Activated CD4-positive, alpha-beta memory T cell treated with anti-CD3 and anti-CD28 coated beads for 36 hours (primary cell): ENCODE measurements at places on chromosomes 6 and 20.
A peak's percentile ranks its signal among the peaks of the same experiment; 100 is the strongest.

DNA sequence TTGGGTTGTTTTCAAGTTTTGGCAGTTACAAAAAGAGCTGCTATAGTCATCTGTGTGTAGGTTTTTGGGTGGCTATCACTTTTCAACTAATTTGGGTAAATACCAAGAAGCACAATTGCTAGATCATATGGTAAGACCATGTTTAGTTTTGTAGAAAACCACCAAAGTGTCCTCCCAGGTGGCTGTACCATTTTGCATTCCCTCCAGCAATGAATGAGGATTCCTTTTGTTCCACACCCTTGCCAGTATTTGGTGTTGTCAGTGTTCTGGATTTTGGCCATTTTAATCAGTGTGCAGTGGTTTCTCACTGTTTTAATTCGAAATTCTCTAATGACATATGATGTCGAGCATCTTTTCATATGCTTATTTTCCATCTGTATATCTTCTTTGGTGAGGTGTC is 457.5 kb upstream of the ARID1B start:
- DNase-seq: no peak
- H3K27ac ChIP-seq: no peak overlapping the region
- no peaks in the 10 kb centered on the region for H3K27me3 ChIP-seq
- H3K4me3 ChIP-seq: no peak overlapping the region
- no peaks in the 10 kb centered on the region for H3K4me1 ChIP-seq
- H3K36me3 ChIP-seq: no peaks in the 10 kb centered on the region

- H3K36me3 ChIP-seq: no peaks in the 10 kb centered on the region
- DNase-seq: no peak
- no peaks in the 10 kb centered on the region for H3K4me1 ChIP-seq
- no peak overlapping the region for H3K27ac ChIP-seq
- peaks cover 21% of the 10 kb centered on the region for H3K27me3 ChIP-seq
These were observed 79.2 kb downstream of the LINC00237 start for GRCh38 chr20:21026951-21027350.

- no peak overlapping the region for H3K4me3 ChIP-seq
- no peaks in the 10 kb centered on the region for H3K27me3 ChIP-seq
- no peak overlapping the region for H3K27ac ChIP-seq
- H3K4me1 ChIP-seq: peaks cover 6% of the 10 kb centered on the region
- no peaks in the 10 kb centered on the region for H3K36me3 ChIP-seq
These were observed 350.5 kb downstream of the ZFAND3 start for GRCh38 chr6:38169977-38170526.

- H3K4me3 ChIP-seq: no peak overlapping the region
- no peak overlapping the region for H3K27ac ChIP-seq
- DNase-seq: no peak
- H3K27me3 ChIP-seq: no peaks in the 10 kb centered on the region
These were observed 13.0 kb downstream of the SLC2A4RG start for GRCh38 chr20:63752411-63753101.

DNA sequence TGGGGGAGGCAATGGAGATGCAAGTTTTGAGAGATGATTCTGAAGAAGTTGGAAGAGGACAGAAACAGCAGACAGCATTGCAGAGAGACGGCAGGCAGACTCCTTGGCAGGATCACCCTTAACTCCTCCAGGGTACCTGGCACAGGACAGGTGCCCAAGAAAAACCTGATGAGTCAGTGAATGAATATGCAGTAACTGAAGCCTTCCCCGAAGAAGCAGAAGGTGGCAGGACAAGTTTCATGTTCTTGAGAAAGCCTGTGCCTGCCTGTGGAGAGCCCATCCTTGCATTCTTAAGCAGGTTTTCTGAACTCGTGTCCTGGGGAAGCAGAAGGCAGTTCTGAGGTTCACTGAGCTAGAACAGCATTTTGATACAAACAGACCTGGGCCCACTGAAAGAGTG is 79.6 kb upstream of the SASH1 start:
- H3K4me3 ChIP-seq: no peak overlapping the region
- DNase-seq: no peak
- H3K27ac ChIP-seq: no peak overlapping the region
- no peaks in the 10 kb centered on the region for H3K36me3 ChIP-seq

DNA sequence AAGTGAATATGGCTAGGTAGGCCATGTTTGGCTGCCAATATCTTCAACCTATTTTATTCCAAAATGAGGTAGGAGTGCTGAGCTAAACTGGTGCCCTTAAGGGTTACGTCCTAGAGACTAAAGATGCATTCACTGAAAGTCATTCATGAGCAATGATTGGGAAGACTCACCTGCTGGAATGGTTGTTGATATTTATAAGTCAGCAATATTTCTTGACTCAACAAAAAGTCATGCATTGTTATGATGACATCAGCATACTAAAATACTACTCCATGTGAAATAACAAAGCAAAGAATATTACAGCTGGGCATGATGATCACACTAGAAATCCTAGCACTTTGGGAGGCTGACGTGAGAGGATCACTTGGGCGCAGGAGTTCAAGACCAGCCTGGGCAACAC is 17.6 kb upstream of the NUP153 start:
- H3K4me3 ChIP-seq: no peak overlapping the region
- no peaks in the 10 kb centered on the region for H3K36me3 ChIP-seq
- no peaks in the 10 kb centered on the region for H3K4me1 ChIP-seq
- H3K27me3 ChIP-seq: no peaks in the 10 kb centered on the region
- no peak for DNase-seq

- no peaks in the 10 kb centered on the region for H3K36me3 ChIP-seq
- no peak for DNase-seq
- no peak overlapping the region for H3K27ac ChIP-seq
These were observed 305.7 kb upstream of the FLRT3 start for GRCh38 chr20:14643146-14643545.

DNA sequence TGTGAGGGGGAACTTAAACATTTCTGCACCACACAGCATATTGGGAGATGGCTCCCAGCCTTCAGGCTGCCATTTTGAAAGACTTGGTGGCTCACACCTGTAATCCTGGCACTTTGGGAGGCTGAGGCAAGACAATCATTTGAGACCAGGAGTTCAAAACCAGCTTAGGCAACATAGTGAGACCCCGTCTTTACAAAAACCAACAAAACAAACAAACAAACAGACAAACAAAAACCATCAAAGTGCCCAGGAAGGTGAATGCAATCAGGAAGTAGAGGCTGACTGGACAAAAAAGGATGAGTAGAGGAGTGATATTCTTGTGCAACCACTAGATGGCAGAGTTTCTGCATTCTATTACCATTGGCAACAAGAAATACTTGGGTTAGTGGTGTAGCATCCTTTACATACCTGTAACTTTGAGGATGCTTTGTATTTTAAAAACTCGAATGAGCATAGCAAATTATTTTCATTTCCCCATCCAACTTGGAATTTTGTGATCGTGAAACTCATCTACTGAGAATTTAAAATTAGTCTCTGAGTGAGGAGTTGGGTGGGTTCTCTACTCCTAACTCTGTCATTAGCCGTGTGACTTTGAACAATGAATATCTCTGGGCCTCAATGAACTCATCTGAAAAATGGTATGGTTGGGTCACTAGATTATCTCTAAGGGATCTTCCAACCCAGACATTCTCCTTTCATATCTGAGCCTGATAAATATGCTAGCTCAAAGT is 84.4 kb downstream of the CRYBG1 start:
- no peaks in the 10 kb centered on the region for H3K36me3 ChIP-seq
- no peak for DNase-seq
- no peak overlapping the region for H3K4me3 ChIP-seq
- peaks cover 17% of the 10 kb centered on the region for H3K4me1 ChIP-seq
- H3K27ac ChIP-seq: no peak overlapping the region

- no peak for DNase-seq
- no peak overlapping the region for H3K4me3 ChIP-seq
- H3K4me1 ChIP-seq: peaks cover 27% of the 10 kb centered on the region
- no peaks in the 10 kb centered on the region for H3K27me3 ChIP-seq
- peaks cover 10% of the 10 kb centered on the region for H3K36me3 ChIP-seq
These were observed 97.0 kb downstream of the TRERF1 start for GRCh38 chr6:42354702-42355101.

DNA sequence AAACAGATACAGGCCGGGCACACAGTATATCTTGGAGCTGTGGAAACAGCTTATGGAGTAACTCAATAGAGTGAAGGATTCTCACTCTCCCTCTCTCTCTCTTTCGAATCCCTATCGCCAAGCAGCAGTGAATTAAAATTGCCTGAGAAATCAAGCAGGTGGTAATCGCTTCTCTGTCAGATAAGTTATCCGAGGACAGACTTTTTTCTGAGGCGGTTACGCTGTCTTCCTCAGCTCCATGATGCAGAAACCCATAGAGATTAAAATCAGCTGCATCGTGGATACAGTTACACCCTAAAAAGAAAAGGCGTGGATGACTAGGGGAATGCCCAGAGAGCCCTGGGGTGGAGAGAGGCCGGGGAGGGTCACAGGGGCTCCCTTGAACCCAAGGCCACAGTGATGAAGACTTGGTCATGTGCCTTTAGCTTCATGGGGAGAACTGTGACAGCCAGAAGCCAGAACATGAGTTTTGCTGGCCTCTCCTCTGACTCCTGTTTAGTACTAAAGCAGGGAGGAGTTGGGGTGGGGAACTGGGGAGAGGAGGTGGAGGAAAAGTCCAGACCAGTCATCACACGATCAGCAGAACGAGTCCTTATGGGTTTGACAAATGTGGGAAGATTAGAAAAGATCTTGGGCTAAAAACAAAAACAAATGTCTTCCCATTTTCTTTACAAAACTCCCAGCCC is 138.8 kb upstream of the JARID2 start:
- peaks cover 3% of the 10 kb centered on the region for H3K4me1 ChIP-seq
- H3K27ac ChIP-seq: no peak overlapping the region
- DNase-seq: no peak

DNA sequence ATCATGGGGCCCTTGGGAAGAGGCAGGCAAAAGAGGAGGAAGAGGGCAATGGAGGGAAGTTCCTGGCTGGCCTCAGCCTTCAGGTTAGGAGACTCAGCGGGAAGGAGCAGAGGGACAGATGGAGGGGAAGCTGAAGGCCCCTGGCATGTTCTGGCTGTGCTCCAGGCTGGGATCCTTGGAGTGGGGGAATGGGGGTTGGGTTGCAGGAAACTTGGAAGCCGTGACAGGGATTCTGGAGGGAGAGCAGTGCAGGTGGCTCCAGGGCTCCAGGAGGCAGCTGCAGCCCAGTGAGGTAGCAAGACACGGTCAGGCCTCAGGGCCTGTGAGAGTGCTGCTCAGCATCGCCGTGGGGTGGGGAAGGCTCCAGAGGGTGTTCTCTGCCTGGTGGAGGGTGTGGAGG is 64.6 kb upstream of the SCP2D1 start:
- no peaks in the 10 kb centered on the region for H3K27me3 ChIP-seq
- no peak for DNase-seq
- H3K4me3 ChIP-seq: no peak overlapping the region
- peaks cover 24% of the 10 kb centered on the region for H3K36me3 ChIP-seq

GRCh38 chr20:24585796-24586522 is 116.5 kb downstream of the SYNDIG1 start:
- no peaks in the 10 kb centered on the region for H3K4me1 ChIP-seq
- no peaks in the 10 kb centered on the region for H3K27me3 ChIP-seq
- no peak overlapping the region for H3K4me3 ChIP-seq
- H3K27ac ChIP-seq: no peak overlapping the region

GRCh38 chr6:37134036-37134395 is 35.9 kb upstream of the PIM1 start:
- no peak for DNase-seq
- peak overlapping the region; percentile 83 for H3K27ac ChIP-seq
- H3K36me3 ChIP-seq: no peaks in the 10 kb centered on the region
- peaks cover 46% of the 10 kb centered on the region for H3K4me1 ChIP-seq
